Activated naive CD4-positive, alpha-beta T cell treated with anti-CD3 and anti-CD28 coated beads, Interleukin-2, amount 50 U/mL, for 16 hours (primary cell): ENCODE measurements at places on chromosomes 5 and 9.

- no peak for DNase-seq
Observed at GRCh38 chr5:15914638-15915037, 265.0 kb downstream of the MARCHF11 start.

- no peak for DNase-seq
Observed at GRCh38 chr5:528629-529511, 4.6 kb upstream of the SLC9A3 start.

DNA sequence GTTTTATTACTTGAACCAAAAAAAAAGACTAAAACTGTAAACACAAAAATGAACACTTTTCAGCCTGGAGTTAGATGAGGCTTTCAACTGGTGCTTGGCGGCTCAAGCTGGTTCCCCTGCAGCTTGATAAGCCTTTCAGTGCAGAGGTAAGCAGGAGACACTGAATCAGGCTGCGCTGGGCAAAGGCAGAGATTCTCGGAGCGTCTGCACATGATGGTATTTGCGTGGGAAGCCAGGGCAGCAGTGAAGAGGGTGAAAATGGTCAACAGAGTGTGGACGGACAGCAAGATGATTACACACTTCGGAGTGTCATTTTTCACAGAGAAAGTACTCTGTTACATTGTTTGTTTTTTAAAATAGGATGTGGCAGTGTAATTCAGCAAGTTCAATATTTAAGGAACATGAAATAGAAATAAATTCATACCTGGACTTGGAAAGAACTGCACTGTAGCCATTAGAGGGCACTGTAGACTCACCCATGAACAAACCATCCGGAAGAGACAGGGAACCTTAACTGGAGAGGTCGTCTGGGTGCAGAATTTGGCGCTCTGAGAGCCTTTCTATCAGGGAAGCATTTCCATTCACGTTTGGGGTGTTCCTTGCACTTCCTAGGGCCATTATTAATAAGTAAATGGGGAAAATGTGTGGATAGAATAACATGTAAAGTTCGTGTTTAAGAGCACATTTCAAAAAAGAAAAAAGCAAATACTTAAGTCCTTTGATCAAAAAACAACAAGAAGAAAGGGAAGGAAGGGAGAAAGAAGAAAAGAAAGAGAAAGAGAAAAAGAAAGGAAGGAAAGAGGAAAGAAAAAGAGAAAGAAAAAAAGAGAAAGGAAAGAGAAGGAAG lies 69.8 kb downstream of the ICE1 start:
- peak; percentile 24 for DNase-seq

- DNase-seq = no peak
Observed at GRCh38 chr9:82763656-82764055, 299.3 kb downstream of the RASEF start.

DNA sequence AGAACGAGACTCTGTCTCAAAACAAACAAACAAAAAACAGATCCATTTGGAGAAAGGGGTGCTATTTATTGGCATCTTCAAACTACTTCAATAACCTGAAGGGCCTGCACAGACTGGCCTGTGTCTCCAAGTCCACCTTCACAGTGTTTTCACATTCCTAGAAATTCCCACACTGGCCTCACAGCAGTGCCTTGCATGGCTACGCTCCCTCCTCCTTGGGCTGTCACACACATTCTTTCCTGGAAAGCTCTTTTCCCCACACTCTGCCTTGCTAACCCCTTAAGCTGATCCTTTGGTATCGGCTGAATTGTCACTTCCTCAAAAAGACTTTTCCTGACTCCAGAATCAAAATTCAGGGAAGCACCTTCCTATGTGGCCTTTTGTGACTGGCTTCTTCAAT lies 19.8 kb downstream of the FAM151B start:
- DNase-seq = no peak

DNA sequence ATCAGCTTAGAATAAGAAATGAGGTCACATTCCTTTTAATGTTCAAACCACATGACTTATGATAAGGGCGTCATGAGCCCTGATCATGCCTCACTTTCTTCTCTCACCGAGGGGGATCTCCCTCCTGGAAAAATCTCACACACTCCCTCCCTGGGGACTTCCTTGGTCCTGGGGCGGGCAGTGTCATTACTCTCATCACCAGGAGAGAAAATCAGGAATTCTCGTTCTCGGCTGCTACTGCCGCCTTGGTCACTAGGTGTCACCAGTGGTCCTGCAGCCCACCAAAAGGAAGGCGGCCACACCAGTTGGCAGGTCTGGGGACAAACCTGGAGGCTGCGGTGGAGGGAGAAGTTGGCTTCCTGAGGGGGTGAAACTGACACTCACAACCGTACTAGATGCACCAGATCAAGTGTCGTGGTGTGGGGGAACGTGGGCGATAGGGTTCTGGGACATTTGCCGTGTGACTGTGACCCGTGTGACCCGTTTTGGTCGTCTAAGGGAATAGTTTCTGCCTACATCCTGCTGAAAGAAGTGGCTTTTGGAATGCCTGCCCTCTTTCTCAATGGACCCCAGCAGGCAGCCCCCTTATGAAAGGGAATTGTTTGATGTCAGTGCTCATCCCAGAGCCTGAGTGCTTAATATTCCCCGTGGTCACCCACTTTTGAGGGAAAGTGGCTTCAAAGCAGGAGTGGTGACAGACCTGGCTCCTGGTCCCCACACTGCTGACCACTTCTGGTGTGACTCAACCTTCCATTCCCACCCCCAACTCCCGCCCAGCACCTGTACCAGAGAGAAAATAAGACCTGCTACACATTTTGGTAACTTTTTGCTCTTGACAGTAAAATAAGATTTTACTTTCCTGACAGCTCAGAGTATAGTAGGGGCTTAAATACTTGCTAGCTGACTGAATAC lies 63.2 kb downstream of the ACER2 start:
- peak; percentile 56 for DNase-seq

DNA sequence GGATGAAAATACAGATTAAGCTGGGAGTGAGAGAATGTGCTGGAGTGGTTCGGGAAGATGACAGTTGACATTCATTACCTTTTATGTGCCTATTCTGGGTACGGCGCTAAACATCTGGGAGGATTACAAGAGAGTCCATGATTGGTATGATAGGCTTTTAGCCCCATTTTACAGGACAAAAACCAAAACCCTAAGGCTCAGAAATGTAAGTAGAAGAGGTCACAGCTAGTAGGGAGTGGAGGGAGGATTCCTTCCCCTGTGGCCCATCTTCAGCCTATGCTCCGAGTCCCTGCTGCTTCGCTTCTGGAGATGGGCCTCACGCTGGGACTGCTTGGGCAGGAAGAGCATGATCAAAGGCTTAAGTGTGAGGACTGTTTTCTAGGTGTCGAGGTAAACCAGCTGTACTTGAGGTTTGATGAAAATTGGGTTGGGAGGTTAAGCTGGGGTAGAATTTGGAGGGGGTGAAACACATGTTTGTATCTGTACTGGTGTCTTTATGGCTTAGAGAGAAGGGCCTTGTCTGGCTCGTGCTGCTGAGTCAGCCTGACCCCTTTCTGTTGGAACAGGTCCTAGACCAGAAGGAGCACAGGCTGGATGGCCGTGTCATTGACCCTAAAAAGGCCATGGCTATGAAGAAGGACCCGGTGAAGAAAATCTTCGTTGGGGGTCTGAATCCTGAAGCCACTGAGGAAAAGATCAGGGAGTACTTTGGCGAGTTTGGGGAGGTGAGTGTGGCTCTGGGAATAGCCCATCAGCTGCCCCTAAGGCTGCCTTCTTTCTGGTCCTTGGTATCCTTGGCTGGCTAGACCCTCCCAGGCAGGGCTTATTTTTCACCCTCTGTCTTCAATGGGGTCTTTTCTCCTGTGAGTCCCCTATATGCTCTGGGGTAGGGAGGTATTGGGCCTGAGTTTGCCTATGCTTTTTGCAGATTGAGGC lies 2.1 kb downstream of the HNRNPAB start:
- no peak for DNase-seq

- DNase-seq = no peak
Observed at GRCh38 chr9:2083479-2083878, 68.3 kb downstream of the SMARCA2 start.

GRCh38 chr9:123072407-123072995 lies 39.0 kb downstream of the GPR21 start:
- no peak for DNase-seq

DNA sequence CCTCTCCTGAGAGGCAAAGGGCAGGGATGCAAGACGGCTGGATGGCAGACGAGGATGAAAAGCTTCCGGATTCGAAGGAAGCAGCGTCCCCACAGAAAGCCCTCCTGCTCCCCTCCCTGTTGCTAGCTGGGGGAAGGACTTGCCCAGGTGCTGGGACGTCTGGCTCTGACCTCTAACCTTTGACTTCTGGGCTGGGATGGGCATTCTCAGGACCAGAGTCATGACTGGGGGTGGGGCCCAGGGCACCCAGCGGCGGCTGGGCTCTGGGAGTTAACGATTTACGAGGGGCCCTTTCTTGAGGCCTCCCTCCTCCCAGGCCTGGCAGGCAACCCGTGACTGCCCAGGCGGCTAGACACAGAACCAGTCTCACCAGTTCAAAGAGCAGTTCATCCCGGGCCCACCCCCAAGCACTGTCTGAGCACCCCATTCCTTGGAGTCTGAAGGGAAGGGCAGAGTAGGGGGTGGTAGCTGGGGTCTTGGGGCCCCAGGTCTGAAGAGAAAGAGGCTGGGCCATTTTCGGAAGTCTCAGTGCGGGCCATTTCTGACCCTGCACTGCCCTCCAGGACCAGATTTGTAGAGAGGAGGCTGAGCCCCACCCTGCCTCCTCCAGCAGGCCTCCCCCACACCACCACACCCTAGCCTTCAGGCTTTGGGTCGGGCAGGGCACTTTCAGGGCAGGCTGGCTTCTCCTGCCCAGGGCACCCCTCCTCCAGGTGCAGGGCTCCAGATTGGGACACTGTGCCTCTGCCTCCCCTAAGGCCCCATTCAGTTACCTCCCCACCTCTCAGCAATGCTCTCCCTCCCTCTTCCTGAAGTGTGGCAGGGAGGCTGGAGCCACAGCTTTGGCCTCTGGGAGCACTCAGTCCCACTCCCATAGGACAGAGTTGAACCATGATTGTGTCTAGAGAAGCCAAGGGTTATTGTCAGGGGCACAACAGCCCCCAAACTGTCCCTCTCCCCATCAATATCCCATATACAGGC lies 5.0 kb upstream of the CXXC5 start:
- DNase-seq = peak; percentile 7

DNA sequence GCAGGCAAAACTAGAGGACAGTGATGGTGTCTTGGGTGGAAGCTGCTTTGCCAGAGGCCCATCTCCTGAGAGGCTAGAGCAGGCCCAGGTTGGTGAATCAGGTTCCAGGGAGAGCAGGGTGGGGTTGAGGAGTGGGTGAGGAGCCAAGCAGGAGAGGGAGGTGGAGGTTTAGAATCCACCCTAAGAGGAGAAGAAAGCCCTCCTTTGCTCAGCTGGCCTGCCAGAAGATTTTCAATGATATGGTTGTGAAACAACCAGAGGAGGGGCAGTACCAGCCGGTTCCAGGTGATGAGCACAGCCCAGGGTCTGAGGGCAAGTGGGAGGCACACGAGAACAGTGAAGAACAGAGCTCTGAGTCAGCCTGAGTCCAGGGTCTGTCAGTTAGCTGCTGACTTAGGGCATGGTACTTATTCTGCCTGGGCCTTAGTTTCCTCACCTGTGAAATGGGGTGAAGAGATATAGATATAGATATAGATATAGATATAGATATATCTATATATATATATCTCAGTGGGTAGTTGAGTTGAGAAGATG lies 17.8 kb downstream of the PPARGC1B start:
- no peak for DNase-seq
